Hematopoietic multipotent progenitor cell (in vitro differentiated cells): ENCODE measurements at places on chromosomes 7 and 10.

- no peak for DNase-seq
Measured at GRCh38 chr7:107370816-107371215, 99.0 kb upstream of the GPR22 start.

GRCh38 chr10:69363666-69364065 lies 53.1 kb downstream of the TACR2 start:
- DNase-seq, result no peak

- DNase-seq, result no peak
Measured at GRCh38 chr7:98040626-98041360, 50.8 kb upstream of the OCM2 start.

DNA sequence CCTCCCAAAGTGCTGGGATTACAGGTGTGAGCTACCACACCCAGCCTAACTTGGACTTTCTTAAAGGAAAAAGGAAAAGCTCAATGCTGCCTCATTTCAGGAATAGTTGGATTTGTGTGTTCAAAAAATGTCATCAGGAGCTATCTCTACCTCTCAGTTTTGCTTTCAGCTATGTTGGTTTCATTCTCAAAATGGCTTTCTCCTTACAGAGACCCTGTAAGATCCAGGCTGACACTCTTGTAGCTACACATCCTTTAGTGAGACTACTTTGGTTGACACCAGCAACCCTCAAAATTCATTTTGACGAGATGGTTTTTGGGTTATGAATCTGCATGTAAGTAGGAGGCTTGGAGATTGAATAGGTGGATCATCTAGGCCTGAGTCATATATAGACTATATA lies 269.7 kb upstream of the SORCS1 start:
- DNase-seq, result no peak

- DNase-seq, result no peak
Measured at GRCh38 chr7:22438994-22439393, 61.0 kb downstream of the STEAP1B start.

GRCh38 chr7:47386273-47386835 lies 195.6 kb downstream of the TNS3 start:
- DNase-seq, result no peak

DNA sequence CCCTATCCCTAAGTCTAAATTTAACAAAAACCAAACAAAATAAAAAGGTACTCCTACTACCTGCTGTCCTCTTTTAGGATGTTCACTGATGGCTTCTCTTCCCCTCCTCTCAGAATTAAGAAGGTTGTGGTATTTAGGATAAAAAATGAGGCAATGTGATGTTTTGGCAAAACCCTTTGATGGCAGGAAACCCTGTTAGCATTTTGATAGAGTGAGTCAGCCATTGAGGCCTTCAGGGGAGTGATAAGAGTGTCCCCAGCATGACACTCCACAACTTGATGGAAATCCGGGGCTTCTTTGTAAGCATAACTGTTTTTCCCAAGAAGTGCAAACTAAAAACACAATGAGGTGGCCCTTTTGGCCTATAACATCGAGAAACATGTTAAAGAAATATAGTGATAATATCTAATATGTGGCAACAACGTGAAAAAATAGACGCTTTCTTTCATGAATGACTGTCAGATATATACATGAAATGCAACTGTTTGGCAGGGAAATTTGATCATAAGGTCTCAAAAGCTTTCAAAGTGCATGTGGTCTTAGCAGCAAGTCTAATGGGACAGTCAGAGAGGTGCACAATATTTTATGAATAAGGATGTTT lies 55.0 kb downstream of the PRTFDC1 start:
- no peak for DNase-seq

DNA sequence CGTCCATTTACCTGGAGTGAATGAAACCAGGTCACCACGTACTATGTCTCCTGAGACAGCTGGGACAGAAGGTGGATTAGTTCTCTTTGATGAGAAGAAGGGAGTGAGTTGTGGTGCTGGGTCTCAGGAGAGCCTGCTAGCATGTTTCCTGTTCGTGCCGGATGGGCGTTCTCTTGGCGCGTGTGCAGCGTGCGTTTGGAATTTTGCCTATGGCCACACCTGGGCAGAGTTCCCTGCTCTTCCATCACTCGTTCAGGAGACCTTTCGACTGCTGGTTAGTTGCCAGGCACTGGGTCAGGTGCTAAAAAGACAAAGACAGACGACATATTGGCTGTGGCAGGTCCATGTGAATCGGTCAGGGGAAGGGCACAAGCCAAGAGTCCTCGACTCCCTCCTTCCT lies 90.3 kb downstream of the TRRAP start:
- DNase-seq, result no peak

GRCh38 chr7:56033671-56034432 lies 17.4 kb downstream of the PSPH start:
- DNase-seq, result peak; percentile 77

DNA sequence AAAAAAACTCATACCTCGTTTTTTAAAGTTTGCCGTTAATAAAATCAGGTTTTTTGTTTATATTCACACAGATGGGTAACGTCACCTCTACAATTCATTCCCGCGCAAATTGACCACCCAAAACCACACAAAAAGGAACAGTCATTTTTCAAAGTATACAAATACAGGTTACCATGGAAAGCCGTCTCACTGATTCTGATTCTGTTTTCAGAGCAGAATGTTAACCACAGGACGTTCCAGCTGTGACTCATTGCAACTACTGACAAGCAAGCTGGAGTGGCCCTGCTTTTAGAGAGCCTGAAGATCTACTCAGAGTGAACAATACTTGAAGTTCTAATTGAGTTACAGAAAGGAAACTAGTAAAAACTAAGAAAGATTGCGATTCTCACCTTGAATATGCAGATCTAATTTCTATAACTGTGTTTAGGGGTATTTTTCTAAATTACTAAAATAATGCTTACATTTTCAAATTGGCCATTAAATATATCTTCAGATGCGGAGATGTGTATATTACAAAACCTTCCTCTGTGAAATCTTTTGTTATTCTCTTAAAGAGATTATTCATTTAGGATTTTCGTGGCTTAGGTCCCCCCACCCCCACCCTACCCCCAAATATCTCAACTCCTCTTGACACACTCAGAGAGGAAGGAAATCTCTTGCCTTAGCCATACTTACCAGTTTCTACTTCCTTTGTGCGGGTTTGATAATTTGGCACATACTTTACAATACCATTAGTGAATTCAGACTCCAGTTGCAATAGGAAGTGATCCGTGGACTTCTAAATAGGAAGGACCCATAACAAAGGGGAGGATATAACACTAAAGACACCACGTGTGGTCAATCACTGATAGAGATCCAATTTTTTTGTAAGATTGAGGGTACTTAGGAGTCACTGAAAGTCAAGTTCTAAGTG lies 106.0 kb downstream of the CUBN start:
- peak; percentile 97 for DNase-seq

- DNase-seq, result no peak
Measured at GRCh38 chr10:89750441-89750840, 49.1 kb downstream of the KIF20B start.

- DNase-seq, result no peak
Measured at GRCh38 chr10:65176994-65177393, 1655.8 kb downstream of the REEP3 start.

DNA sequence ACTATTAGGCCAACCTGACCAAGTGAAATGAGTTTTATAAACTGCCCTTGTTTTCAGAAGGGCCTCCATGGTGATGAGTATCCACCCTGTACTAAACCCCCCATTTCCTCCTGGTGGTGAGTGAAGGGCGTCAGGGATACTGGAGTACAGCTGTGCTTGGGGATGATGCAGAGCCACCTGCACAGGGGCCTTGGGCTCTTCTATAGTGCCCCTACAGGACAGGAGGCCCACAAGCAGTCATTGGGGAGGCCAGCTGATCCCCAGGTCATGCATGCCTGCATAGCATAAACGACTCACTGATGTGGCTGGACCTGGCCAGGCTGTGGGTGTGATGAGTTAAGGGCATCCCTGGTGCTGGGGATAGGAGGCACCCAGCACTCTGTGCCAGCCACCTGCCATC lies 114.1 kb upstream of the CELF2 start:
- DNase-seq, result no peak
